ENCODE measurements at places on chromosomes 7 and 10.

DNA sequence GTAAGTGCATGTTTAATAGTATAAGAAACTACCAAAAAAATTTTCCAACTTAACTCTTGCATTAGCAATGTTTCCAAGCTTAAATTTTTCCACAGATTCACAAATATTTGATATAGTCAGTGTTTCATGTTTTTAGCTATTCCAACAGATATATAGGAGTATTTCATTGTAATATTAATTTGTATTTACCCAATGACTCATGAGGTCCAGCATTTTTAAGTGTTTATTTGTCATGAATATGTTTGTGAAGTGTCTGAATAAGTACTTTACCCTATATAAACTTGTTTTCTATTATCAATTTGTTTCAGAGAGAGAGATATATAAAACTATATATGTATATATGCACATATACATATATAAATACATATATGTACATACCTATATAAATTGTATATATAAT lies 71.0 kb downstream of the SEMA3D start:
- no peak for DNase-seq

DNA sequence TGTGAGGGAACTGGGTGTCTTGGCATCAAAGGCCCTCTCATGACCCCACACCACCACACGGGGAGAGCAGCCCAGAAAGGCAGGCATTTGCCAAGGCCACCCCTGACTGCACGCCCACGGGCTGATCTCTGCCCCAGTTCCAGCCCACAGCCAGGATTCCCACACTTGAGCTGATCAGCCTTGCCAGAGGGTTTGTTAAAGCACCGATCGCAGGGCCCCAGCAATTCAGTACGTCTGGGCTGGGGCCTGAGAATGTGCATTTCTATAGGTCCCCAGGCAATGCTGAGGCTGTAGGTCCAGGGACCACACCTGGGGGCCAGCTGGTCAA lies 103.9 kb downstream of the TNS3 start:
- no peak for DNase-seq

GRCh38 chr10:83083831-83084230 lies 1055.5 kb upstream of the GHITM start:
- no peak for DNase-seq

- no peak for DNase-seq
Measured at GRCh38 chr7:156781972-156782371, 111.0 kb downstream of the LMBR1 start.

DNA sequence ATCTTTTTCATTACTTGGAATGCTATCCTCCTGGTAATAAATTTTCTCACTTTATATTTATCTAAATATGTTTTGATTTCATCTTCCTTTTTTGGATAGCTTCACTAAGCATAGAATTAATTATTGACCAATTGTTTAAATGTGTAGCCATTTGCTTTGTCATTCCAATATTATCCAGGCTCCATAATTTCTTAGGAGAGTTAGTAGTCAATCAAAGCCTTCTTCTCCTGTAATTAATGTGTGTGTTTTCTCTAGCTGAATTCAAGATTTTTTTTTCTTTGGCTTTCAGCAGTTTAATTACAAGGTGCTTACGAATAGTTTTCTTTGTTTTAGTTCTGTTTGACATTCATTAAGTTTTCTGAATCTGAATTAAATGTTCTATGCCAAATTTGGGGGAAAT lies 545.9 kb upstream of the CELF2 start:
- DNase-seq, result no peak

GRCh38 chr7:117157241-117158209 lies 165.3 kb downstream of the WNT2 start:
- no peak for DNase-seq

DNA sequence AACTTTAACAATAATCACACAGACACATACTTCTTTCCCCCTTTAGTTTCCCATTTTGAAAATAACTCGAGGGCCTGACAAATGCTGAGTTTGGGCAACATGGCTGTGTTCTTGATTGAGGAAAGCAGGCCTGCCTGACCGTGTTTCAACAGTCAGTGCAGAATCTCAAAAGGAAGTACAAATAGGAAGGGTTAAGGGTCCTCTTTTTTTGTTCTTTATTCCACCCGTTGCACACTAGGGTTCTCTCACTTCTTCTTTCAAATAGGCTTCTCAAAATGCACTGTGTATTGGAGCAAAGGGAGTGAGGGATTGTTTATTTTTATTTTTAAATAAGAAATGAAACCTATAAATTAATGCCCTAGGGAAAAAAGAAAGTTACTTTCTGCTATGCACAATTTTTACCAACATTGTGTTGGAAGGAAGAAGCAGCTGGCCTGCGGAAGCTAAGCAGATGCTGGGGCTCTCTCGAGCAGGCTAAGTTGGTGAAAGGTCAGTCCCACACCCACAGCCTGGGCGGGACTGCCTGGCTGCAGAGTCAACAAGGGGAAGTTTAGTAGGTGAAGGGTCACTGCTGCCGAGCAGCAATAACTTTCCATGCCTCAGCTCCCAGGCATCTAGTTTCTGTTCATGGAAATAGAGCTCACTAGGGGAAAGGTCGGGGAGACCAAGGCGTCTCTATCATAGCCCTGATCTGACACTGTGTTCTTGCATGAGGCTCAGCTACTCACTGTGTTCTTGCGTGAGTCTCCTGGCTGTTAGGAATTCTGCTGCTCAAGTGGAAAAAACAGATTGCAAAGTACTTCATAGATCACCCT lies 12.2 kb upstream of the PDK4 start:
- no peak for DNase-seq

- no peak for DNase-seq
Measured at GRCh38 chr7:44922351-44922694, 37.0 kb upstream of the PURB start.

DNA sequence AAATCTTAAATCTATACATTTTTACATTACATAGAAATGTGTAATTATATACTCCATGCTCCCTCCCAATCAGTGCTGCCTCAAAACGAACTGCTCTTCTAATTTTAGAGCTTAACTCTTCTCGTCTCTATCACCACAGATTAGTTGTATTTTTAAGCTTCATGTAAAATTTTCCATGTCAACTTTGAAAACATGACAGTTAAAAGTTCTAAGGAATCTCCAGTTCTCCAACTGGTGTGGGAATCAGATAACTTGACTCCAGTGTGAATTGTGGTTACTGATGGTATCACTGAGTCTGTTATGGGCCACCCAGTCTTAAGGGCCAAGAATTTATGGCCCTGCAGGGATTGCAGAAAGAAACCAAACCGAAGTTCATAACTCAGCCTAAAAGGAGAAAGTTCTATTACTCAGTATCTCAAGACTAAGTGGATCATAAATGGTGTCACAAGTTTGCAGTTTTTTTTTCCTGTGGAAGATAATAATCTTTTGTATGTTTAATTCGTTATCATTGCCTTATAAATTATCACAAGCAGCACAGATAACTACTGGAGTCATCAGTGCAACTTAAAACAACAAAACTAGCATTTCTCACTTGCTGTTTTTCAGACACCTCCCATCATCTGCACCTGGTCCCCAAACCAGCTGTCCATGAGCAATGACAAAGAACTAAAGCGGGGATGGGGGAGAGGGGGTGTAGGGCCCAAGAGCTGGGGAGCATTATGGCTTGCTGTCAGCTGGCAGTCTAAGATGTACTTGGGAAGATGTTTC lies 31.5 kb upstream of the KMT2E start:
- DNase-seq, result no peak

- DNase-seq, result no peak
Measured at GRCh38 chr10:20936396-20936795, 39.3 kb upstream of the NEBL start.

- peak; percentile 71 for DNase-seq
Measured at GRCh38 chr10:22652988-22653481, 61.3 kb downstream of the PIP4K2A start.

GRCh38 chr10:101859530-101859929 lies 15.9 kb upstream of the KCNIP2 start:
- no peak for DNase-seq

DNA sequence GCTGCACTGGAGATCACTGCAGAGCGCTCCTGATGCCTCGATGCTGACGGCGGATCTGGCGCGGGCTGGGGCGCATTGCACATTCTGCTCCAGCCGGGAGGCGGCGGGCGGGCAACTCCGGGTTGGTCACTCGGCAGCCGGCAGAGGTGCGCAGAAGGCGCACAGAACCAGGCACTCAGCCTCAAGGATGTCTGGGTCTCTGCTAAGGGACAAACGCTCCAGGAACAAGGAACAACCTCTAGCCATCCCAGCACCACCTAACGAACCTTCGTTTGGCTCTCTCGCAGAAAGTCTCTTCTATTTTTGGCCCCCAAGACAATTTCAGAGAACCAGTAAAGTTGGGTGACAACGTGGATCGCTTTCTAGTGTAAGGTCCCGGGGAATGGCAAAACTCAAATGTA lies 254.6 kb downstream of the OTUD1 start:
- no peak for DNase-seq

GRCh38 chr10:60714233-60714632 lies 64.0 kb upstream of the CDK1 start:
- no peak for DNase-seq

GRCh38 chr7:95642173-95642572 lies 45.9 kb upstream of the PDK4 start:
- no peak for DNase-seq

DNA sequence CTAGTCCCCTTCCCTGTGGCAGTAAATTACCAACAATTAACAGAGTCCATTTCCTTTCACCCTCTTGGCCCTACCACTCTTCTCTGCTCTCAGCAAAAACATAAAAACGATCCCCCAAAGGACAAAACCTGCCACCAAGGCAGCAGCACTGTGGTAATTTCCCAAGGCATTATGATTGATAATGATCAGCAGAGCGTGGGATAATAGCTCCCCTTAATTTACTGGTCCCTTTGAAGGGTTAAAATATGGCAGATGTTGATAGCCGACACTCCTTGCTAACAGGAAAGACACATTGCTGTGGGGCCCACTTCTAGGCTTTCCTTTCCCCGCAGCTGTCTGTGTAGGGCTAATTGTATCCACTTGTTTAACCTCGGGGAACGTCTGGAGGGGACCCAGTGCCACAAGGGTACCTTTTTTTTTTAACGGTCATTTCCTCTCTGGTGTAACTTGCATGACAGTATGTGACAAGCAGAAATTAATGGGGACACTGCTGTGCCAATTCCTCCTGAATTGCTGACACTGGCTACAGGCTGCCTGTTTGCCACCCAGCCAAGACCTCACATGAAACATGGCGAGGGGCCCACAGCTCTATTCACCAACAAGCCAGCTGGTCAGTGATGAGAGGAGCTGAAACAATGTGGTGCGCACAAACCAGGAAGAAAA lies 81.3 kb downstream of the CDK6 start:
- DNase-seq, result no peak

DNA sequence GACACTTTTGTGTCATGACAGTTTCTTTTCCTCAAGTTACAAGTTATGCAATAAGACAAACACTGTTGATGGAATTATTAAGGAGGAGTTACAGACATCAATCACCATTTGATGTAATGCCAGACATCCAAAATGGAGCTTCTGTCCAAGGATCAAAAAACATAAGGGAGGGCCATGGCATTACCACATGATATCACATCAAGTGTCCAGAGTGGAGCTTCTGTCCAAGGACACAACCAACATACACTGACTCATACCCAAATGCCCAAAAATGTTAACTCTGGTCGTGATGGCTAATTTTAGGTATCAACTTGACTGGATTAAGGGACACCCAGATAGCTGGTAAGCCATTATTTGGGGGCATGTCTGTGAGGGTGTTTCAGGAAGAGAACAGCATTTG lies 140.4 kb downstream of the DOCK4 start:
- DNase-seq, result no peak

- DNase-seq, result no peak
Measured at GRCh38 chr7:90994601-90995000, 269.6 kb upstream of the FZD1 start.

- no peak for DNase-seq
Measured at GRCh38 chr7:4436361-4436895, 245.7 kb upstream of the FOXK1 start.

- no peak for DNase-seq
Measured at GRCh38 chr7:50633414-50633710, 68.2 kb upstream of the DDC start.

GRCh38 chr10:74681917-74682627 lies 144.3 kb upstream of the KAT6B start:
- no peak for DNase-seq

DNA sequence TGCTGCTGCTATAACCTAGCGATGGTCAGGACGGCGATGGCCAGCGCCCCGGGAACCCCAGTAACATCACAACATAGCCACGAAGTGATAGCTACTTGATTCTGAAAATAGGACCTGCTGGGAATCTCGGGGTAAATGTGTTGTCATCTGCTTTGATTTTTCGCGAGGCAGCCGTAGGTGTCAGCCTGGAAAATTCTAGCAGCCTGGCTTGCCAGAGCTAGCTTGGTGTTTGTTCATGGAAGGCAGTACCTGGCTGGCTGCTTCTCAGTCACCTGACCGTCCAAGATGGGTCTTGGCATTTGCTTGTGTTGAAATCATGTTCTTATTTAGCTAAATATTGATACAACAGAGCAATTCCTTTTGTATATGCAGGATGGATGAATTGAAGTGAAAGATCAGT lies 82.4 kb upstream of the BTBD16 start:
- no peak for DNase-seq

- no peak for DNase-seq
Measured at GRCh38 chr7:69717221-69717620, 118.9 kb downstream of the AUTS2 start.

- DNase-seq, result no peak
Measured at GRCh38 chr7:104135760-104136558, 71.9 kb downstream of the ORC5 start.

- DNase-seq, result no peak
Measured at GRCh38 chr7:122869260-122869659, 17.0 kb downstream of the CADPS2 start.

DNA sequence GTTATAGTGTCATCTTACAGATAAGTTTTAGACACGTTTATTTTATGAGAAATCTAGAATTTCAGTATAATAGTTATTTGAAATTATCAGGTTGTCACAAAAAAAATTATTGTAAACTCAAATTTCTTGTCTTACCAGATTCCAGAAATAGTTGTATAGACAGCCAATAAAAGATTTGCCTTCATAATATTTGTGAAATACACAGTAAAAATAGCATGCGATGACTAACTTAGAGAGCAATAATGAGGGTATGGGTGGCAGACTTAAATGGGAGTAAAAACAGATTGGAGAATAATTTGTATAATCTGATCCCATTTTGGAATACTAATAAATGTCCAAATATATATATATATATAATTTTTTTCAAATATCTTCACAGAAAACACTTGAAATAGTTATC lies 687.5 kb upstream of the LRRTM3 start:
- DNase-seq, result no peak

DNA sequence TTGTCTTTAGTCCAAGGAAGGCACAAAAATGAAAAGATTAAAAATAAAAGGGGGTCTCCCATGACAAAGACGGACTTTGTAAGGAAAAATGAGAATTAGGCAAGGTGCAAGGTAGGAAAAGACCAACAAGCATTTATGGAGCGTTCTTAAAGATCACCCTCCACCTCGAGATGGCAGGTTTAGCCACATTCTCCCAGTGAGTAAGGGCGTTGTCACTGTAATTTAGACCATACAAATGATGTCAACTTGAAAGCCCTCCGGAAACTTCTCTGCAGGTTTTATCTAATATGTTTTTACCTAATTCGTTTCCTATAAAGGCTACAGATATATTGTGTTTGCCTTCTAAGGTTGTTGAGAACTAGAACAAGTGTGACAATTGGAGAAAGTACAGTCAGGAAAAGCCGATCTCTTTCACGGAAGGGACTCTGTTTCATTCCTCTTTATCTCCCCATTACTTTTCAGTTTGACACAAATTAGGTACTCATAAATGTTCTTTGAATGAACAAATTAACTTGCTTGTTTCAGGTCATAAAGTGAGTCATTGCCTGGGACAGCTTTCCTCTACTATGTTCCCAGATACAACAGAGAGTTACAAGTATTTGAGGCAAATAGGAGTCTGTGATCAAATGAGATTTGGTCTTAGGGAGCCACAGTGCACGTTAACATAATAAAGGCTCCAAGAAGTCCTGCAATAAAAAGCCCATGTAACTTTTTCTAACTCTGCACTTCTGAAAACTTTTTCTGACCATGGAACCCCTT lies 102.6 kb upstream of the HABP2 start:
- DNase-seq, result no peak
